HL-60 (cell line): ENCODE measurements at places on chromosomes 2 and 18.

- DNase-seq, result no peak
Measured at GRCh38 chr2:96143231-96143847, 1.9 kb downstream of the DUSP2 start.

GRCh38 chr2:127932199-127932876 lies 46.6 kb upstream of the AMMECR1L start:
- DNase-seq, result no peak

- no peak for DNase-seq
Measured at GRCh38 chr18:51192696-51193095, 4.8 kb downstream of the MEX3C start.

DNA sequence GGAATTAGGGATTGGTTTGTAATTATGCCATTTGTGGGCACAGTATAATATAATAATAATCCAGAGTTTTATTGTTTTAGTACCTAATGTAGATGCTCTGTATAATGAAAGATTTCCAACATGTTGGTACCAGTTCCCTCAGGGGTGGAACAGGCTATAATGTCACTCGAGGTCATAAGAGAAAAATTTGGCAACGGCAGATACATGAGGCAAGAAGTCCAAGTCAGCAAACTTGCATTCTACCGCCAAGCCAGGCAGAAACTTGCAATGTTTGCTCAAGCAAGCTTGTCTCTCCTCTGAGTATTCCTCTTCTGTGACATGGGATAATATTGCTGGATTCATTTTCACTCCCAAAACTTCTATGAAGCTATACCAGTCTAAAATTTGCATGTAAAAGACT lies 520.0 kb upstream of the SALL3 start:
- DNase-seq, result no peak

- DNase-seq, result no peak
Measured at GRCh38 chr2:38494394-38494793, 108.3 kb downstream of the HNRNPLL start.
